Activated naive CD8-positive, alpha-beta T cell treated with anti-CD3 and anti-CD28 coated beads, Interleukin-2, amount 10 ng/mL, durations not matched to agents 7 days and 5 days (primary cell): ENCODE measurements at places on chromosomes 4 and X.

- no peak for DNase-seq
These were observed 493.1 kb downstream of the MAGEE1 start for GRCh38 chrX:76920607-76921006.

DNA sequence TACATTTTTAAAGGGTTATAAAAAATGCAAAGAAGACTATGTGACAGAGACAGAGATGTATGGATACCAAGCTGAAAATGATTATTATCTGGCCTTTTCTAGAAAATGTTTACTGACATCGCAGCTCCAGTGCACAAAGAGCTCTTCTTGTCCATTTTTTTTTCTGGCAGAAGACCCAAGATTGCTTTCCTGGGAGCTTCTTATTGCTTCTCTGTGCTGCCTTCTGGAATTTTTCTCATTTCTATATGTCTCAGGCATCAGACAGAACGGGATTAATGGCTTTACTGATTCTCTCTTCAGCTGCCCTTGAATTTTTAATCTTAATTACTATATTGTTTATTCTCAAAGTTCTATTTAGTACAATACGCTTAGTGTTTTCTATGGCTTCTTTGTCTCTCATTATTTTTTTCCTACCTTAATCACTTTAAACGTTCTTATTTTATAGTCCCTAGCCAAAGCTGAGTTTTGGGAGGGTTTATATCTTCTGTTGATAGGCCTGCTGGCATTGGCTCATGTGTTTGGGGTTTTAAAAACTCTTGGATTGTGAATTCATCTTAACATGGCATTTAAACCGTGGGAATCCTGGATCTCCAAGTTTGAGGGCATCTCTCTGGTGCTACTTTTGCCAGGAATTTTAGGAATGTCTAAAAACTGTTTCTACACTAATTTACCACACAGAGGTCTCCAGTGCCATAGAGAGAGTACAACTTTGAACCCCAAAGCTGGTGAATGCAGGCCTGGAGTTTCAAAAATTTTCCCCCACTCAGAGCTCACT lies 138.9 kb upstream of the LNX1 start:
- DNase-seq, result no peak

DNA sequence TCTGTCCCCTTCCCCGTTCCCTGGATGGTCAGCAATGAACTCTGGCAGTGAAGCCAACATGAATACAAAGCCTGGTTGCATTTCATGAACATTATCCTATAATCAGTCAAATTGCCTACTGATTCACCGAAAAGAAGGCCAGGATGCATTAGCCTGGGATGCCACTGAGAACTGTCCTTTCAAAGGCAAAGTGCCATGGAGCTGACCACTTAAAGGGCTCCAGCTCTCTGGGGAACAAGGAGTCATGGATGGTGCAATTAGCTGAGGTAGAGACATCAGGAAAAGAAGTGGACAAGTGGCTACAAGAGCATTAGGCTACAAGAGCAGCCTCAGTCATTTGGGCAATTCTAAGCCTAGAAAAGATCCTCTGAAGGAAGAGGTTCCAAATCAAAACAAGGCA lies 69.0 kb downstream of the PARM1 start:
- DNase-seq, result no peak

GRCh38 chrX:69066021-69066757 lies 99.1 kb downstream of the PJA1 start:
- no peak for DNase-seq

- no peak for DNase-seq
These were observed 25.8 kb downstream of the TRIM75 start for GRCh38 chr4:165079476-165079875.

GRCh38 chr4:102551958-102552565 lies 50.9 kb downstream of the NFKB1 start:
- DNase-seq, result no peak

DNA sequence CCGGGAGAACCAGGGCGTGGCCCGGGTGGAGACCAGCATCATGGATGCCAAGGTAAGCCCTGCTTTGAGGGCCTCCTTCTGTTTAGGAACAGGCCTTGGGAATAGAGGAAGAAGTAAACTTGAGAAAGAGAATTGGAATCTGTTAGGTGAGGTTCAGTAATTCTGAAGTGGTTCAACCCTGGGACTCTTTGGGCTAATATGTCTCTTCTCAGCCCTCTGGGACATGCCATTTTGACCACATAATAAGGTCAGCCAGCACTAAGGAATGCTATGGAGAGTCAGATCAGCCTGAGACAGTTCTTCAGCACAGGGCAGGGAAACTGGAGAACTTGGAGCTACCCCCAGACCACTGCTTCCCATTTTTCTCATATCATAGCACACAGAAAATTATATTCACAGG lies 63.3 kb upstream of the PRPS1 start:
- DNase-seq, result no peak

DNA sequence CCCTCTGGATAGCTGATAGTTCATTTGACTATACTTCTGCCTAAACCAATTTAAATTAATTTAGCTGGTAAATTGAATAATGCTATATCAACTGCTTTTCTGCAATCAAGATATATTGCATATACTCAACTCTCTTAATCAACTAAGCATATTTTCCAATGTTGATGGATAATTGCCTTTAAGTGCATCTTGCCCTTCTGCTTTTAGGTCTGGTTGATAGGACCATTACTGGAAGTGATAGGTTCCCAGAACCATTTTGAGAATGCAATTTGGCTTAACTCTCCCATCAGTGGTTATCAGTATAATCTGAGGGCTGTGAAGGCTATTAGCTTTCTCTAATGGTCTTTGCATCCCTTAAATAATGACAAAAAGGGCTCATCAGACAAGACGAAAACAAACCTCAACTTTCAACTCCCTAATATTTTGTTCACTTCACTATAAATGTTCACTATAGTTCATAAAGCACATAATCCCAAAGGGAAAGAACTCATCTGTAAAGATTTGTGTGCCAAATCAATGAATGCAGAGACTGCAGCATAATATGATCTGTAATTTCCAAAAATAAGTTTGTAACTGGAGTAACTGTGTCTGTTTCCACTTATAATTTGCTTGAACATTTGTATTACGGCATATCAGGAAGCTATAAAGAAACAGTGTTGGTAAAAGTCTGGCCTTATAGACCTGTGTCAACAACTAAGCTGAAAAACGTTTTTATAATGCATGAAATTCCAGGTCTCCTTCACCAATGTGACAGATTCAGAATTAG lies 273.6 kb downstream of the FBXO8 start:
- no peak for DNase-seq

GRCh38 chrX:43953218-43953617 lies 20.0 kb downstream of the NDP start:
- no peak for DNase-seq

DNA sequence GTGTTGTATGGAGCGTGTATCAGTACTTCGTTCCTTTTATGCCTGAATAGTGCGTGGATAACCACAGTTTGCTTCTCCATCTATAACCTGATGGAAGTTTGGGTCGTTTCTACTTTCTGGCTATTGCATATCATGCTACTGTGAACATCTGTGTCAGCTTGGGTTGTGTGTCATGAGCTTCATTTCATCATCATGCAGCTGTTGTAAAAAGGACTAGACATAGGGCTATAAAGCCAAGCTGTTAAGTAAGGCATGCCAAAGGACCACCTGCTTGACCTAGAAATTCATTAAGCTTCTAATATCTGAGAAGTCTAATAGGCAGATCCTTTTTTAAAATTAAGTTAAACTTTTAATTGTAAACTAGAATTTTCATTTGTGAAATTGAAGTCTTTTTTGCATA lies 18.4 kb downstream of the SMS start:
- DNase-seq, result no peak

DNA sequence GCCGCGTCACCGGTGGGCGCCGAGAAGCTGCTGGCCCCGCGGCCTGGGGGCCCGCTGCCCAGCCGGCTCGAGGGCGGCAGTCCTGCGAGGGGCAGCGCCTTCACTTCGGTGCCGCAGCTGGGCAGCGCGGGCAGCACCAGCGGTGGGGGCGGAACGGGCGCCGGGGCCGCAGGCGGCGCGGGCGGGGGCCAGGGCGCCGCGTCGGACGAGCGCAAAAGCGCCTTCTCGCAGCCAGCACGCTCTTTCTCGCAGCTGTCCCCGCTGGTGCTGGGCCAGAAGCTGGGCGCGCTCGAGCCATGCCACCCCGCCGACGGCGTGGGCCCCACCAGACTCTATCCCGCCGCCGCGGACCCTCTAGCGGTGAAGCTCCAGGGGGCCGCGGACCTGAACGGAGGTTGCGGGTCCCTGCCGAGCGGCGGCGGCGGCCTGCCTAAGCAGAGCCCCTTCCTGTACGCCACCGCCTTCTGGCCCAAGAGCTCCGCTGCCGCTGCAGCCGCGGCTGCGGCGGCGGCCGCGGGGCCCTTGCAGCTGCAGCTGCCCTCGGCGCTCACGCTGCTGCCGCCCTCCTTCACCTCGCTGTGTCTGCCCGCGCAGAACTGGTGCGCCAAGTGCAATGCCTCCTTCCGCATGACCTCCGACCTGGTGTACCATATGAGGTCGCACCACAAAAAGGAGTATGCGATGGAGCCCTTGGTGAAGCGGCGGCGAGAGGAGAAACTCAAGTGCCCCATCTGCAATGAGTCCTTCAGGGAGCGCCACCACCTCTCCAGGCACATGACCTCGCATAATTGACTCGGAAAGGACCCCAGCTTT lies 5.6 kb downstream of the PRDM8 start:
- DNase-seq, result peak; percentile 71

DNA sequence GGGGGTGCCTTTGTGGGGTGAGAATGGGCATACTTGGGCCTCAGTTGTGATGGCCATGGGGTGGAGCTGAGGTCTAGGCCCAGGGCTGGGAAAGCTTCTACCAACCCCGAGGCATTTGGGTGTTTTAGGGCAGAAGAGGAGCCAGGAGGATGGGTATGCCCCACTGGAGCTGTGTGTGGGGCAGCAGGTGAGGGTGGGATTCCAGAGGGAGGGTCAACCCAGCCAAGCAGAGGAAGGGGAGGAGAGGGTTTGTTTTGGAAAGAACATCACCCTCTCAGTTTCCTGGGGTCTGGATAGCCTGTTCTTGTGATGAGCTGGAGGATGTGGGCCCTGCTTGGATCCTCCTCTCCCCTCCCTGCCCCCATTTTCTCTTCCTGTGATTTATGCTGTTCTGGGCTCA lies 620 bp downstream of the IL9R start:
- DNase-seq, result no peak
